ENCODE measurements at places on chromosomes 7 and 10.

GRCh38 chr7:70782796-70783195 is 349.1 kb upstream of the GALNT17 start:
- no peak for DNase-seq

DNA sequence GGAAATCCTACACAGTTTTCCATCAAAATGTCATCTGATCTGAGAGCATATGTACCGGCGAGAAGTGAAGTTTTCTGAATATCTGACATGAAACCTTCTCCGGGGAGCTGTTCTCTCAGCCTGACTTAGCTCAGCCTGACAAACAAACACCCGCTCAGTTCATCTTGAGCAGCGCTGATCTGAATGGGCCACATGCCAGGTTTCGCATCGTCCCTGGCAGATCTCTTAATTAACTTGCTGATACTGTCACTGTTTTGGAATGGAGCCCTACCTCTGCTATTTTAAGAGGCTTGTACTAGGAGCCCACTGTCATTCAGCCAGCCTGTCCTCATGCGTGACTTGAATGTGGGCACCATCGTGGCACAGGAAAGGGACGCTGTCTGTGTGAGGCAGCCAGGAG is 109.2 kb downstream of the STRA8 start:
- DNase-seq: no peak

DNA sequence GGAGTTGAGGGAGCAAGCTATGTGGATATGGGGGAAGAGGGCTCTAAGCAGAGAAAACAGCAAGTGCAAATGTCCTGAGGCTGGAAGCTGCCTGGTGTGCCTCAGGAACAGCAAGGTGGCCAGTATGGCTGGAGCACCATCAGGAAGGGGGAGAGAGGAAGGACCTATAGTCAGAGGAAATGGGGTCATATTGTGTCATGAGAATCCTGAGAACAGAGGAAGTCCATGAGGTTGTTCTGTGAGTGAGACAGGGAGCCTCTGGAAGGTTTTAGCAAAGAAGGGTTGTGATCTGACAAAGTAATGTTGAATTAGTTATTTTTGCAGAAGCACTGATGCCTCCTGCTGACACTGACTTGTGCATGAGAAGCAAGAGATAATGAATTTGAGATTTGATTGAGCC is 204.3 kb downstream of the PTEN start:
- no peak for DNase-seq

- DNase-seq: no peak
Observed at GRCh38 chr10:61750943-61751471, 88.3 kb downstream of the CABCOCO1 start.

DNA sequence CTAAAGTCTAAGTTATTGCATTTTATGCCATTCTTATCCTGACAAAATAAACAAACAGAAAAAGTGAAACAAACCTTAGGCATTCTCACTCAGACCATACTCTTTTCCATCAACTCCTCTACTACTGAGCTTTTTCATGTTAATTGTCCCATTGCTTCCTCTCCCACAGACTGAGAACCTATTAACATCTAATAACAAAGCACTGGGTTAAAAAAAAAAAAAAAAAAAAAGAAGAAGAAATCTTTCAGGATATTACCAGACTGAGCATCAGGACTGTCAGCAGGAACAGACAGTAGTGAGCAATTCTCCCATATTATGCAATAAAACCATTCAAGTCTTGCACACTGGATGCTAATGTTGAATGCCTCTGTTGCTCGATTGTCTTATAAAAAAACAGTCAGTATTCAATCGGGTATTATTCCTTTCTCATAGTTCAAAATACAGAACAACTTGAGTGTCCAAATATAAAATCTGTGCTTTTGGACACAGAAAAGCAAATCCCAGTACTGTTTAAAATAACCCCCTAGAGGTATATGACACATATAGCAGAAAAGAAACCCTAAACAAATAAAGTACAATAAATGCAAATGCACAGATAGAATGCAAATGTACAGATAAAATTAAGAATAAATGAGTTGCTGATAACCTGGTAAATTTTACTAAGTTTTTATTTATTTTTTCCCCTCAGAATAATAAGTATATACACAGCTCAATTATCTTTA is 531.3 kb upstream of the LRRTM3 start:
- no peak for DNase-seq

GRCh38 chr7:12581897-12582296 is 11.4 kb downstream of the SCIN start:
- no peak for DNase-seq

- no peak for DNase-seq
Observed at GRCh38 chr10:113997428-113997827, 46.2 kb upstream of the ADRB1 start.

DNA sequence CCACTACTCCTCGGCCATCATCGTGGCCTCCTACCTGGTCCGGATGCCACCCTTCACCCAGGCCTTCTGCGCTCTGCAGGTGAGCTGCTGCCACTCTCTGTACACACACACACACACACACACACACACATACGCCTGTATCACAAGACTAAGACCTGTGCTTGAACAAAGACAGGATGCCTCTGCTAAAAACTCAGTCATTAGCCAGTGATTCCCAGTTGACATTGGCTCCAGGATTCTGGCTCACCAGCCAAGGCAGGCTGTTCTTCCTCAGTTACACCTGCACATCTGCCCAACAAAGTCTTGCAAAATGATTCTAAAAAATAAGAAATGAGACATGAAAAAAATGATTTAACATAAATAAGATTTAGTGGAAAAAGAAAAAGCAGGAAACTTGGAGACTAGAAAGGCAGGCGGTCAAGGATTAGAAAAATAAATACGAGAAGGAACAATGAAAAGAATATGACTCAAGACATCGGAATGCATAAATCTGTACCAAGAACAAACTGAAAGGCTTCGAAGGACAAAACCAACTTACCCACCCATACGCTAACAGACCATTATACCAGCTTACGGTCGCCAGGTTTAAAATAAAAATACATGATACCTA is 7.4 kb upstream of the LRRC18 start:
- DNase-seq: no peak

DNA sequence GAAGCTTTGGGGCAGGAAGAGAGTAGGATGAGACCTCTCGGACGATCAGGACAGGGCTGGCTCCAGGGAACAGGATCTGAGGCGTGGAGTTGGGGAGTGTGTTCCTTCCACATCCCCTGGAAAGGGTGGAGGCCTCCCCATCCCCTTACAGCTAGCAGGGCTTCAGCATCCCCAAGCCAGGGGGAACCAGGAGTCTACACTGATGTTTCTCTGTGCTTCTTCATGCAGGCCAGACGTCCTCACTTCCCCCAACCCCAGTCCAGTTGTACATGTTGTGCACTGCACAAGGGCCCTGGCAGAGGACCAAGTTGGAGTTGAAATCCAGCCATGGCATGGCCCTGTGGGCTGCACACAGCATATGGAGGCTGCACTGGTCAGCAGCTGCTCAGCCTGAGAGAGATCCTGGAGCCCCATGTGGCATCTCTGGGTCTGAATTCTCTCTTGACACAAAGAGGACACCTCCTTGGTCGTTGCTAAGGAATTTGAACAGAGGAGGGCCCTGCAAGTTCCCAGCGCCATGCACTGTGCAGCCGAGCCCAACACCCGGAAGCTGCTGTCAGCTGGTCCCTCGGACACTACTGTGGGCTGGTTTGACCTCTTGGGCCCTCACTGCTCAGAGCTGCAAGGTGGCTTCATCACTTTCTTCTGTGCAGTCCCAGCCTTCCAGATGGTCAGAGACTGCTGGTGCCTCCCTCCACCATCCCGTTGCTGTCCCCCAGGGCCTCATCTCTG is 181.1 kb downstream of the DNAJB6 start:
- no peak for DNase-seq

DNA sequence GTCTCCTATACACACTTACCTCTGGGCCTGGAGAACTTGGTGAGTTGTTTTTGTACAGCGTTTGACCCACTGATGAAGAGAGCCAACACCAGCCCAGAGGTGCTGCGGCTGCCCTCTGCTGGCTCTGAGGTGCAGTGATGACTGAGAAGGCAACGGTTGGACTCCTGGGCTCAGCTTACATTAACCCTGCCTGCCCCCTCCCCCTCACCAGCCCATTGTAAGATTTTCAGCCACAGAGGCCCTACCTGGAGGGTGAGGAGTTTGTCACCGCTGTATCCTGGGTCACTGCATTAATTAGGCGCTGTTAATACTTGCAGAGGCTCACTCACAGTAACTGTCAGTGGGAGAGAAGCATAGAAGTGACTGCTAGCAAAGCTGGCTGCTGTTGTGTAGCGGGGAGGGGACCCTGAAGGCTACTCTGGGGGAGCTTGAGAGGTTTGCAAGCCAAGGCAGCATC is 19.0 kb upstream of the ANKRD2 start:
- no peak for DNase-seq

DNA sequence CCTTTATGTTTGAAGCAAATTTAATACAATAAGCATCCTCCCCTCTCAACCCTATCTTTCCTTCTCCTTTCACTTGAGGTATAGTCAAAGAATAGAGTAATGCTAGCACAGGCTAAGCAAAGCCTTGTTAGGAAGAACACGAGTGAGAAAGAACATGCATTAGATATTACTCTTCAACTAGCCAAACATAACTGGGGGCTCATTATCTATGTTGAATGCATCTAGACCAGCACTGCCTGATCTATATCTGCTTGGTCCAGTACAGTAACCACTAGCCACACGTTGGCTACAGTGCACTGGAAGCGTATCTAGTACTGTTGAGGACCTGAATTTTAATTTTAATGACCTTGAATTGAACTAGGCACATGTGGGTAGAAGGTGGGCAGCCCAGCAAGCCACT is 21.0 kb downstream of the SFMBT2 start:
- no peak for DNase-seq

DNA sequence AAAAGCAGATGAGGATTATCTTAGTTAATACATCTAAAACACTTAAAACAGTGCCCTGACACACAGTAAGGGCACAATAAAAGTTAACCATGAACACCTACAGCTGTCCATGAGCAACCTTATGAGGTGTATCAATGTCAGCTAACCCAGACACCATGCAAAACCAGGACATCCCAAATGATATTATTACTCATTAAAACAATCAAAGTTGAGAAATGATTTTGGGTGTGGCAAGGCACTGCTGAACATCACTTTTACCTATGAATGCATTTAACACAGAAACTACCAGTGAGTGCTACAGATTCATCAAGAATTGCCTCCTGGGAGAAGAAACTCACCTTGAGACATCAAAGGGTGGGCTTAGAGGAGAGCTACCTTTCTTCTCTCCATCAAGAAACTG is 18.3 kb downstream of the IRF5 start:
- no peak for DNase-seq

- DNase-seq: no peak
Observed at GRCh38 chr7:100488333-100489095, 4.8 kb downstream of the NYAP1 start.

GRCh38 chr10:16822027-16822426 is 4.8 kb upstream of the RSU1 start:
- no peak for DNase-seq

GRCh38 chr10:21184984-21185383 is 287.9 kb upstream of the NEBL start:
- no peak for DNase-seq

DNA sequence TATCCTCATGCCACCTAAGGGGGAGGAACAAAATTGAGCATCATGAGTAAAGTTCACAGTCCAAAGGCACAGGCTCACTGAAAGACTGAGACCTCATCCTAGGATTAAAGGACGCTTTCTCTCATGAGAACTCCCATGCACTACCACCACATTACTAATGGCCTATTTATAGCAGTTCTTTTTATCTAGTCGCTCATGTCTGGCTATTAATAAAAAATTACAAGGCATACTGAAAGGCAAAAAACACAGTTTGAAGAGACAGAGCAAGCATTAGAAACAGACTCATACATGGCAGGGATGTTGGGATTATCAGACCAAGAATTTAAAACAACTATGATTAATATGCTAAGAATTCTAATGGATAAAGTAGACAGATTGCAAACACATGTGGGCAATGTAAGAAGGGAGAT is 46.0 kb upstream of the CDK13 start:
- no peak for DNase-seq

GRCh38 chr7:128454808-128455542 is 703 bp upstream of the HILPDA start:
- DNase-seq: no peak

DNA sequence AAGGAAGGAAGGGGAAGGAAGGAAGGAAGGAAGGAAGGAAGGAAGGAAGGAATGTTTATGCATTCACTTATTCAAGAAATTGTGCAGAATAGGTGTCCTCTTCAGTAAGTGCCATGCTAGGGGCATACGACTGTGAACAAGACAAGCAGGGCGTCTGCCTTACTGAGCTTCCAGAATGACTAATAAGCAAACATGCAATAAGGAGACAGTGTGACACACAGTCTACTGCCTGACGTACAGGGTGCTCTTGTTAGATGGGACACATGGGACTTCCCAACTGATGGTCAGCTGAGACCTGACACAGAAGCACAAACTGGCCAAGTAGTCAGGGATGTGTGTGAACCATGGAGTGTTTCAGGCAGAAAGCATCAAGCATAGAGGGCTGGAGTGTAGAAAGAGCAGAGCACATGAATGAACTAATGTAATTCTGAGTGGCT is 18.2 kb downstream of the DNAJC12 start:
- no peak for DNase-seq

DNA sequence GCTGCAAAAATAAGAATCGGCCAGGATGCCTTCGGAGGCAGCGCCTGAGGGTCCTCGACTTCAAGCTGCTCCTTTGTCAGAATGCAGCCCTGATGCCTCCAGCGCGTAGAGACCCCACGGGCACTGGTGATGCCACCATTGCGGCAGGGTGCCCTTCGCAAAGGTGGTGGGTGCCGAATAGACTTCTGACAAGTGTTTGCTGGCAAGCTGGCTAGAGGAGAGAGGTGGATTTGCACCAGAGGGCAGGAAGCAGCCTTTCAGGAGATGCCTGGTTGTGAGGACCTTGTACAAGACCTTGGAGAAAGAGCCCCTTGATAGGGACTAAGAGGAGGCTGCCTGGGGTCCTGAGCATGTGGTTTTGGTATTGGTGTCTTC is 103.2 kb upstream of the PPIF start:
- no peak for DNase-seq

DNA sequence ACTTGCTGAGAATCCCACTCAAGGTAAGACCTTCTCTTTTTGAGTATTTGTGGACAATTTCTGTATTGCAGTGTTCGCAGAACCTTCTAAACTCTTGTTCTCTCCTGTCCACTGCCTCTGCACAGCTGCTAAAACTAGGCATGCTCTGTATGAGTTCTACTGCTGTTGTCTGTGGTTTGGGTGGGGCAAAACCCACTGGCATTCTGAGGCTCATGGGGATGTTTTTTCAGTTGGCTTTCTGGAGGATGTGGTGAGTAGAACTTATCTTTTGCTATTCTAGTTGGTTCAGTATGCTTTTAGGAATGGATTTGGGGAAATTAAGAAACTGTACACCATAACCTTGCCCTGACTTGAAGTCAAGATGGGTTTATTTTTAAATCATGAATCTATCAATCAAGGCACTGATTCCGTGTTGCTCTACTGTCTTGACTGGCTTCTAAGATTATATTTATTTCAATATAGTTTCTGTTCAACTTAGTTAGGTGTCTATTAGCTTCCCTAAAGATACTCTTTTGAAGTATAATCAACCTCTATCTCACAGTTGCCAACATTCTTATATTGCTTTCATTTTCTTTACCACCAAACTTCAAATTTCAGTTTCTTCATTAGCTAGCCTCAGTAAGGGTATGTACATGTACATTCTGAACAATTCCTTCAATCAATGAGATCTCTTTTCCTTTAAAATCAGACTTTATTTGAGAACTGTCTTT is 25.0 kb upstream of the C1GALT1 start:
- DNase-seq: no peak
